ENCODE measurements at places on chromosomes 7 and 10. TPM values are rescaled to one million over a fixed set of nuclear protein-coding genes. Genes with fewer than 3 reads are reported as not detected.

Gene SLC26A4
- total RNA-seq, result 0.39 TPM

Gene CYP26A1
- total RNA-seq, result not detected

Gene C7orf33
- total RNA-seq, result not detected

Gene CABCOCO1
- 0.37 TPM for total RNA-seq

Gene METTL27
- 5.5 TPM for total RNA-seq

Gene ST8SIA6
- total RNA-seq, result not detected

Gene SLC26A3
- not detected for total RNA-seq

Gene CREB3L2
- 23.1 TPM for total RNA-seq

Gene DDC
- total RNA-seq, result not detected

Gene ASCC1
- total RNA-seq, result 34.0 TPM

Gene CD36
- 84.1 TPM for total RNA-seq

Gene CDNF
- total RNA-seq, result 0.37 TPM

Gene LDB3
- under 0.01 TPM for total RNA-seq

Gene LBX1
- not detected for total RNA-seq

Gene NODAL
- total RNA-seq, result not detected

Gene TMEM139
- not detected for total RNA-seq

Gene ANKRD30A
- not detected for total RNA-seq

Gene BMPER
- total RNA-seq, result 10.2 TPM

Gene H2BK1
- not detected for total RNA-seq

Gene EGFR
- 130 TPM for total RNA-seq

Gene IGFBP1
- total RNA-seq, result 0.59 TPM

Gene MMP21
- total RNA-seq, result not detected

Gene FZD1
- total RNA-seq, result 16.5 TPM

Gene HOXA4
- 1.4 TPM for total RNA-seq

Gene SAMD9
- 18.4 TPM for total RNA-seq

Gene HOXA2
- 0.39 TPM for total RNA-seq

Gene HGF
- 345 TPM for total RNA-seq

Gene POLD2
- total RNA-seq, result 195 TPM

Gene CALHM3
- 0.39 TPM for total RNA-seq

Gene MRLN
- total RNA-seq, result not detected

Gene SEMA4G
- total RNA-seq, result 0.59 TPM

Gene SPDYE11
- not detected for total RNA-seq

Gene CRHR2
- not detected for total RNA-seq

Gene ZNF488
- under 0.01 TPM for total RNA-seq

Gene GJC3
- 0.20 TPM for total RNA-seq

Gene AKAP9
- total RNA-seq, result 27.2 TPM

Gene CYP3A7
- total RNA-seq, result not detected

Gene MMD2
- not detected for total RNA-seq

Gene GIMAP5
- not detected for total RNA-seq

Gene GALNT17
- 0.37 TPM for total RNA-seq

Gene TAS2R5
- 0.59 TPM for total RNA-seq

Gene TACR2
- total RNA-seq, result not detected

Gene PLCE1
- 0.59 TPM for total RNA-seq

Gene CCZ1
- 36.0 TPM for total RNA-seq

Gene SPRN
- 0.37 TPM for total RNA-seq
